ENCODE measurements at places on chromosomes 11 and 22.

DNA sequence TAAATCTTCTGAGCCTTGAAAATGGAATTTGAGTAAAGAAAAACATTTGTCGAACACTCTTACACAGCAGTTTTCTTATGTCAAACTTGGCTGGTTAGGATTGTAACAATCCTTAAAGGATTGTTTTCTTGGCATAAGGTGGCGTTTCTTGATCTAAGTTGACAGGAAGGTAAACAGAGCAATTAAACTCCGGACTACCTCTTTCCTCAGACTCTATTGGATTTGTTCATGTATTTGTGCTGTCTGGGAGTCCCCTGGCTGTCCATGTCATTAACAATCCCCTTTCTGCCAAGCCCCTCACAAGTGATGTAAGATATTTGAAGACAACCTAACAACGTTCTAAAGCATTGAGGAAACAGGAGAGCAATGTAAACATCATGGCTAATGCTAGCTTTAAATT is 222.5 kb upstream of the SNX19 start:
- no peak for DNase-seq

DNA sequence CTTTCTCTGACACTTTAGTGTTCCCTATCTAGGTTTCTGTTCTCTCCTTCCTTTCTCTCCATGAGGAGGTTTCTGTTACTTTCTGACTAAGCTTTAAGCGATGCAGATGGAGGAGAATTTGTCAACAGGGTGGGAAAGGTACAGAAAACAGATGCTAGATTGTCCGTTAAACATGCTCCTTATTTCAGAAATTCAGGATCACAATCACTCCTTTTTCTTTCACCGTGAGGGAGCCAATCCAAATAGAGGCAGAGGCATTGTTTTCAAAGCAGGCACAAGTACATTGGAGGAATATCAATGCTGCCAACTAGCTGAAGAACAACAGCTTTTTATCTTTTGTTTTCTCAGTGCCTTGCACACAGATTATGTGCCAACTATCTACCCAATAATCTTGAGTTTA is 215.7 kb upstream of the FOLH1 start:
- no peak for DNase-seq

- DNase-seq = no peak
Measured at GRCh38 chr11:75325713-75326438, 25.6 kb downstream of the ARRB1 start.

GRCh38 chr22:19056951-19057401 is 65.2 kb downstream of the DGCR2 start:
- DNase-seq = no peak

DNA sequence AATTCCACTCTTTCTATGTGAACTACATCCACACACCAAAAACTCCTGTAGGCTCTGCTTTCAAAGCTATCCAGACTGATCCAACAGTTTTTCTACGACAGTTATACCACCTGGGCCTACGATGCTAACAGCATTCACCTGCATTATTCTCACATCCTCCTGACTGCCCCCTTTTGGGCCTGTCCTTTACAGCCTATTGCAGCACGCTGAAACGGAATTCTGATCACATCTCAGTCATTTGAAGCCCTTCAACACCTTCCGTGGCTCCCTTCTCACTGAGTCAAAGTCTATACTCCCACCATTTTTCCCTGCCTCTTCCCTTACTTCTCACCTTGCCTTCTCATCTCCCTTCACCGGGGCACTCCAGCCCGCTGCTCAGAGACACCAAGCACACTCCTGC is 791.3 kb upstream of the KIRREL3 start:
- DNase-seq = no peak

- no peak for DNase-seq
Measured at GRCh38 chr22:47102648-47103047, 340.2 kb downstream of the TBC1D22A start.

DNA sequence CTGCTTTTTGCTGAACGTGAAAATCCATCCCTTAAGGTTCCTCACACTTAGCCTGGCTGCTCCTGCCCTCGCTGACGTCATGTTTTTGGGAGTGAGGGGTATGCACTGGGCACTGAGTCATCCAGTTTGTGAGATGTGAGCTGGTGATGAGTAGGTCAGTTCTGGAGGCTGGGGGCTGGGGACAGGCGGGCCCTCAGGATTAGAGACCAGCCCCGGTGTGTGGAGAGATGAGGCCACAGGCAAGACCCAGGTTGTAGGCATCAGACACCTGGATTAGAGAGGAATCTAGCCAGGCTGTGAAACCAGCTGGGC is 9.2 kb downstream of the KCNC1 start:
- DNase-seq = no peak

GRCh38 chr22:31281733-31282132 is 10.6 kb downstream of the PIK3IP1 start:
- DNase-seq = no peak

Measured in stimulated activated CD8-positive, alpha-beta memory T cell treated with anti-CD3 and anti-CD28 coated beads, Interleukin-12 subunit alpha, Interleukin-12 subunit beta, amount 100 ng/mL, for 1 hour (primary cell).